ENCODE measurements at places on chromosomes 4 and X. TPM values are rescaled to one million over a fixed set of nuclear protein-coding genes. Genes with fewer than 3 reads are reported as not detected.

DNA sequence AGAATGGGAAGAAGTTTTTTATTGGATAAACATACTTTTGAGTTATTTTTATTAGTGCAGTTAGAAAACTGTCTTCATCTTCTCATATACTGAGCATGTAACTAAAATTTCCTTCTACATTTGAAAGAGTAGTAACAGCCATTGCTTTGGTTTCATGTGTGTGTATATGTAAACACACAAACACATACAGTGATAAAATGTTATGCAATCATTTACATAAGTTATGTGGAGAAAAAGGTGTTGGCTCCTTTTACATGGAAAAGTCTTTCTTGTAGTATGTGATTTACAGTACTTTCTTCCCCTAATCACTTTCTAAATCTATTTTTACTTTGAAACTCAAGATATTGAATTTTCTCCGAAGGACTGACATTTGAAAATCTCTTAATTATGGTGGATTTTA lies 194.3 kb upstream of the PACRGL start:
- no peak overlapping the region for H3K27ac ChIP-seq
- H3K36me3 ChIP-seq = no peaks in the 10 kb centered on the region
- no peak for DNase-seq
- H3K27me3 ChIP-seq = no peaks in the 10 kb centered on the region

DNA sequence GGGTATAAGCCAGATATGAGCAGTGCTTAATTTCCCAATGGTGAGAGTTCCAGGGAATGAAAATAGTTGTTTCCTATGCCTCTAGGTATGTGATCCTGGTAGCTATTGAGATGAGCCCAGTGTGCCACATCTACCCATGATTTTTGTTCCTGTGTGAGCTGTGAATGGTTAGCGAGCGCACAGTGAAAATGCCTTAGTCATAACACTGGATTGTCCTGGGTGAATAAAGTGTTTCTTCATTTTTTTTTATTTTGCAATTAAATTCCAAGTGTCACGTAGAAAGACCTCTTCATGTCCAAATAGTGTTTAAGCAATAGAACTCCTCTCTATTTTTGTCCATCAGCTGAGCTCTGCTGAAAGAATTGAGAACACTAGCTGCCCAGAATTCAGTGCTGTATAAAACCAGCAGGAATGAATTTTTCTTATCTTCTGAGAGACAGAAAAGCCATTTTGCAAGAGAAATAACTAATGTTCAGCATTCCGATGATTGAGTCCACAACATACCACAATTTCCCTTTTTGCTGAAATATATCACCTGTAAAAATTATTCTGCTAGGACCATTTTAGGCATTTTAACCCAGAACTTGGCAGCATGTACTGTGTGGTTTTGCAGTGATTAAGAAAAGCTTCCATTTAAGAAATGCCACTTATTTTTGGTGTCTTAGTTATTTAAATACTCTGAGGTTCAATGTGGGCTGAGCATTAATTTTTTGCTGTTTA lies 5.6 kb downstream of the MAOA start:
- peak overlapping the region; percentile 65 for H3K4me3 ChIP-seq
- peak overlapping the region; percentile 6 for H3K27ac ChIP-seq
- no peaks in the 10 kb centered on the region for H3K36me3 ChIP-seq
- no peaks in the 10 kb centered on the region for H3K27me3 ChIP-seq

GRCh38 chr4:13368217-13368616 lies 115.9 kb downstream of the RAB28 start:
- no peaks in the 10 kb centered on the region for H3K27me3 ChIP-seq
- H3K27ac ChIP-seq = no peak overlapping the region
- H3K4me1 ChIP-seq = no peaks in the 10 kb centered on the region

SNCA gene
- 12.1 TPM for total RNA-seq

GRCh38 chr4:80092847-80093246 lies 19.8 kb upstream of the ANTXR2 start:
- no peak overlapping the region for H3K4me3 ChIP-seq
- DNase-seq = no peak
- H3K27me3 ChIP-seq = no peaks in the 10 kb centered on the region
- H3K36me3 ChIP-seq = no peaks in the 10 kb centered on the region

PPBP gene
- total RNA-seq = 3.4 TPM

DNA sequence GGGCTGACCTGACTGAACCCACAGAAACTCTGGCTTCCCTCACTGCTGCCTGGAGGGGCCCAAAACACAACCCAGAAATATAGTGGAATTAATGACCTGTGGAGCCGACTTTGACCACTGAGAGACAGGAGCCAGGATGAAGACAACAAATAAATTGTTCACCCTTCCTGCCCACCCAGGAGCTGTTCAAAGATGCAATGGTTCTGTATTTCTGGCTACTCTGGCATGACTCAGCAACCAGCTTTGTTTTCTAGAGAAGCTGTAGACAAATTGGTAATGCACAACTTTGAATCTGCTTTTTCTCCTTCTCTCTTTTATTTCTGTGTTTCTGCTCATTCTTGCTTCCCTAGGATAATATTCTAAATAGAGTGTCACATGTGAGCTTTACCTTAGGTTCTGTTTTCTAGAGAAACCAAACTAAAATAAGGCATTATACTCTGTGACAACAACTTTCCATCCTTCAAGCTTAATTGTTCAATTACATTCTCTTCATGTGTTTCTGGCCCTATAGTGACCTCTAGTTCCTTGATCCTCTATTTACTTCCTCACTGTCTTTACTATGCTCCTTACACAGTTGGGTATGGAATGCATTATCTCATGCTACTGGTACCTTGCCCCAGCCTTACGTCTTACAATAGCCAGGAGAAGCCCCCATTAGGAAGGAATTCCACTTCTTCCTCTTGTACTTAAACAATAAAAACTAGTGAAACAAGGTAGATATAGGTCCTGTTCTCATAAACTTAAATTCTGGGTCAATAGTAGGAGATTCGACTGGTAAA lies 6.5 kb upstream of the PRKG2 start:
- H3K4me3 ChIP-seq = no peak overlapping the region
- H3K27me3 ChIP-seq = no peaks in the 10 kb centered on the region
- H3K4me1 ChIP-seq = no peaks in the 10 kb centered on the region

STK32B gene
- 2.8 TPM for total RNA-seq

GRCh38 chr4:117134386-117134785 lies 49.0 kb upstream of the TRAM1L1 start:
- no peaks in the 10 kb centered on the region for H3K4me1 ChIP-seq
- no peak overlapping the region for H3K27ac ChIP-seq
- no peaks in the 10 kb centered on the region for H3K36me3 ChIP-seq
- H3K27me3 ChIP-seq = no peaks in the 10 kb centered on the region

DNA sequence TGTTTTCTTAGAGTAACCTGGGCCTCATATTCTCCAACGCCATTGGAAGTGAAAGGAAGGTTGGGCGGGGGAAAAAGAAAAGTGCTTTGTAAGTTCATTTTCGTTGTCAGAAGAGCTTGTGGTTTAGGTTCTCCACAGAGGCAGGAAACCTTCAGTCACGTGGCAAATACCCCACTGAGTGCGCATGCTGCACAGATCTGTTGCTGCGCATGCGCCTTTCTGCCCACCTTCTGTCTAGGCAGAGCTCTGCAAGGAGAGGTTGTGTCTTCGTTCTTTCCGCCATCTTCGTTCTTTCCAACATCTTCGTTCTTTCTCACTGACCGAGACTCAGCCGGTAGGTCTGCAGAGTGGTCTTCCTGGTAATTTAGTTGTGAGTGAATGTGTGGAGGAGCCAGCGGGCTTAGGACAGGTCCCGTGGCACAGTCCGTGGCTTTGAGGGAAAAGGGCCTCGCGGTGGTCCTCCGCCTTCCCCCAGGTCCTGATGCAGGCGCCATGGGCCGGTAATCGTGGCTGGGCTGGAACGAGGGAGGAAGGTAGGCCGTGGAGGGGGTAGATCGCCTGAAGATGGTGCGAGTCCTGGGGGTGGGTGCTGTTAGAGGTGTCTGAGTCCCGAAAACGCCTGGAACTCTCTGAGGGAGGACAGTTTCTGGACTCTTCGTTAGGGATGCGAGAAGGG lies at the start of gene PAGE5:
Gene PAGE5 (plus strand): TSS at position 228 of the 676 bp plus-strand sequence. CDS start 1,037 bp downstream, outside the sequence.
- no peak within 1 kb of the TSS for H3K4me3 ChIP-seq
- H3K4me1 ChIP-seq = no peaks in the 10 kb centered on the region
- no peak within 1 kb of the TSS for H3K27ac ChIP-seq
- no peak for DNase-seq
- no peaks in the 10 kb centered on the region for H3K27me3 ChIP-seq

CENPVL1 gene
- not detected for total RNA-seq

GRCh38 chr4:72486991-72487390 lies 82.0 kb downstream of the ADAMTS3 start:
- DNase-seq = no peak
- H3K4me1 ChIP-seq = no peaks in the 10 kb centered on the region
- no peak overlapping the region for H3K4me3 ChIP-seq
- no peaks in the 10 kb centered on the region for H3K27me3 ChIP-seq

DNA sequence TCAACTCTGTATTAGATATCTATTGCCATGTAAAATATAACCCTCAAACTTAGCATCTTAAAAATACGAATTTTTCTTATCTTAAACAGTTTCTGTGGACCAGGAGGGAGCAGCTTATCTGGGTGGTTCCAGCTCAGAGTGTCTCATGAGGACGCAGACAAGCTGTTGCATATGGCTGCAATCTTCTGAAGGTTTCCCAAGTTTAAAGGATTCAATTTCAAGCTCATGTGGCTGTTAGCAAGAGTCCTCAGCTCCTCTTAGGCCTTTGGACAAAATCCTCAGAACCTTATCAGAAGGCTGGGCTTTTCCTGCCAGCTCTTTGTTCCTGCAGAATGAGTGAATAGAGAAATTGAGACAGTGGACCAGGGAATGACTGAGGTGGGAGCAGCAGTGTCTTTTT lies 2.8 kb upstream of the CTSO start:
- H3K4me3 ChIP-seq = no peak overlapping the region
- no peak overlapping the region for H3K27ac ChIP-seq
- peaks cover 9% of the 10 kb centered on the region for H3K4me1 ChIP-seq
- no peaks in the 10 kb centered on the region for H3K27me3 ChIP-seq
- no peak for DNase-seq

DNA sequence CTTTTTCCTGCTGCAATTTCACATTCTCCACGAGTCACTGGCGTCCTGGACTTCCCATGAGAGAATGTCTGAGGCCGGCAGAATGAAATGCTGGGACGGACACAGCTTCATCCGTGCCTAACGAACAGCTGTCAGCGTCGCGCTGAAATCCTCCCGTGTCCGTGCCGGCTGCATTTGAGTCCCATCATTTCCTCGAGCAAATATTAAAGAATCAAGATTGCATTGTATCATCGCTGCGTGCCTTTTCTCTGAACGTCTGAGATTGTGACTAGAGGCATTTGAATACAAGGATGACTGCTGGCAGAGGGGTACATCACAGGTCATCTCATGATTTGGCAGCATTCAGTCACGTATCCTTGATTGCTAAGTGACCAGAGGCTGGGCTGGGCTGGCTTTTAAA lies 279.9 kb downstream of the ASMT start:
- H3K27ac ChIP-seq = no peak overlapping the region
- no peaks in the 10 kb centered on the region for H3K4me1 ChIP-seq
- no peak overlapping the region for H3K4me3 ChIP-seq
- DNase-seq = no peak

GRCh38 chr4:152535360-152535902 lies 461 bp downstream of the FBXW7 start:
- DNase-seq = no peak
- H3K4me3 ChIP-seq = peak overlapping the region; percentile 98
- H3K4me1 ChIP-seq = peaks cover 34% of the 10 kb centered on the region

MAGIX gene
- total RNA-seq = 7.1 TPM

- no peaks in the 10 kb centered on the region for H3K36me3 ChIP-seq
- peak overlapping the region; percentile 43 for H3K4me3 ChIP-seq
- H3K4me1 ChIP-seq = peaks cover 6% of the 10 kb centered on the region
- no peak for DNase-seq
- H3K27me3 ChIP-seq = peaks cover 55% of the 10 kb centered on the region
Observed at GRCh38 chr4:42150653-42151567, 1.5 kb downstream of the BEND4 start.

DNA sequence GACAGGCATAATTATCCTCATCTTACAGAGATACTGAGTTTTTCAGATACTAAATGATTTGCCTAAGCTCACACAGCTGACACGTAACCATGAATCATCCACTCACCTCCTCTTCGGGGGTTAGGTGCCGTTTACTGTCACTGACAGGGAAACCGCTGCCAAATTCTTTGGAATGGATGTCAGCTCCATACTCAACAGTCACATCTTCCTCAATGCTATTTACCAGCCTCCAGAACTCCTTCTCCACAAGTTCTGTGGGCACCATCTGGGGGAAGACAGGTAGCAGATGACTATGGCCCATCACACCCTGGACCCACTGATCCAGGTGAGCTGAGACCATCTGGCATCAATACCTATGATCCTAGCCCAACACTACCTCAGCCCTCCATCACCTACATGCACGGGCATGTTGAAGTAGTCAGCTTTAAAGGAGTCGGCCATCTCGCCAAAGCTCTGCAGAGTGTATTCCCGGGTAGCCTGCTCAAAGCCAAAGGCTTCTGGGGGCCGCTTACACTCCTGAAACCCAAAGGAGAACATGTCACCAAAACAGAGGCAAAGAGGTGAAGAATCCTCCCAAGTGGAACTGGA lies 13.5 kb downstream of the KDM5C start:
- no peak overlapping the region for H3K27ac ChIP-seq
- no peak for DNase-seq
- H3K36me3 ChIP-seq = peaks cover 77% of the 10 kb centered on the region
- H3K27me3 ChIP-seq = no peaks in the 10 kb centered on the region

- H3K4me1 ChIP-seq = peaks cover 6% of the 10 kb centered on the region
- peaks cover 71% of the 10 kb centered on the region for H3K27me3 ChIP-seq
- DNase-seq = peak; percentile 56
Observed at GRCh38 chr4:823176-823760, 2.7 kb downstream of the CPLX1 start.

- H3K27ac ChIP-seq = no peak overlapping the region
- H3K4me3 ChIP-seq = no peak overlapping the region
- DNase-seq = no peak
Observed at GRCh38 chrX:125405339-125405738, 85.7 kb downstream of the TEX13C start.

GAGE13 gene
- total RNA-seq = not detected

DNA sequence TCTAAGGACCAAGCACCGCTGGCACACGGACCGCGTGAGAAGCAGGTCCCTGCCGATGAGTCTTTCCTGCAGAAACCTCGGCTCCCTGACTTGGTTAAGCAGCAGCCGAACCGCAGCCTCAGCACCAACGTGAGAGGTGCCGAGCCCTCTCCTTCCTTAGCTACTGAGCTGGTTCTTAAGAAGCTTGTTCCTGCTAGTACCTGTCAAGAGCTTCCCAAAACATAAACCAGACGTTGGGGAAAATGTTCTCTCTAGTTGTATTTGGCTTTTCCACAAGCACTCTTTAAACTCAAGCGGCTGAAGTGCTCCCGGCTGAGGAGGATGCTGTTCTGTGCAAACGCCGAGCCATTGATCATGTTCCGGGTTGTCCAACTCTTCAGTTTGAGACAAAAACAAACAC lies 29.3 kb upstream of the TLR3 start:
- H3K4me1 ChIP-seq = peaks cover 3% of the 10 kb centered on the region
- H3K27ac ChIP-seq = no peak overlapping the region
- H3K4me3 ChIP-seq = no peak overlapping the region
- no peaks in the 10 kb centered on the region for H3K27me3 ChIP-seq

All from upper lobe of right lung (tissue), 1 donor.